ENCODE measurements at places on chromosomes 4 and X.

- DNase-seq: no peak
Observed at GRCh38 chr4:104826171-104826570, 320.5 kb upstream of the TET2 start.

GRCh38 chr4:127238956-127239475 is 393.7 kb upstream of the INTU start:
- DNase-seq: no peak

- peak; percentile 41 for DNase-seq
Observed at GRCh38 chrX:68827848-68828624, 785 bp upstream of the EFNB1 start.

DNA sequence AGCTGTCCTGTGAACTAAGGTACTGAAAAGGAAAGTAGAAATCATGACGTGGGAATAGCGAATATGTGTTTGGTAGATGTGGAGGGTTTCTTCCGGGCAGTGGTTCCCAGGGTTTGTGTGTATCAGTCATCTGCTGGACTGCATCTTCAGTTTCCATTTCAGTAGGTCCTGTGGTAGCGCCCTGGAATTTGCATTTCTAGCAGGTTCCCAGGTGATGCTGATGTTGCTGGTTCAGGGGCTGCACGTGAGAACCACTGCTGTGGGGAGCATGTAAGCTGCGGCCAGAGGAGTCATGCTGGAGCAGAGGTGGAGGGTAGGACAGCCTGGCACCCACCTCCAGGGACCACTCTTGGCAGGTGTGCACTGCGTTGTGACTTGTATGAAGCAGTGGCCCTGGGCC is 47.1 kb downstream of the ARHGAP10 start:
- no peak for DNase-seq

DNA sequence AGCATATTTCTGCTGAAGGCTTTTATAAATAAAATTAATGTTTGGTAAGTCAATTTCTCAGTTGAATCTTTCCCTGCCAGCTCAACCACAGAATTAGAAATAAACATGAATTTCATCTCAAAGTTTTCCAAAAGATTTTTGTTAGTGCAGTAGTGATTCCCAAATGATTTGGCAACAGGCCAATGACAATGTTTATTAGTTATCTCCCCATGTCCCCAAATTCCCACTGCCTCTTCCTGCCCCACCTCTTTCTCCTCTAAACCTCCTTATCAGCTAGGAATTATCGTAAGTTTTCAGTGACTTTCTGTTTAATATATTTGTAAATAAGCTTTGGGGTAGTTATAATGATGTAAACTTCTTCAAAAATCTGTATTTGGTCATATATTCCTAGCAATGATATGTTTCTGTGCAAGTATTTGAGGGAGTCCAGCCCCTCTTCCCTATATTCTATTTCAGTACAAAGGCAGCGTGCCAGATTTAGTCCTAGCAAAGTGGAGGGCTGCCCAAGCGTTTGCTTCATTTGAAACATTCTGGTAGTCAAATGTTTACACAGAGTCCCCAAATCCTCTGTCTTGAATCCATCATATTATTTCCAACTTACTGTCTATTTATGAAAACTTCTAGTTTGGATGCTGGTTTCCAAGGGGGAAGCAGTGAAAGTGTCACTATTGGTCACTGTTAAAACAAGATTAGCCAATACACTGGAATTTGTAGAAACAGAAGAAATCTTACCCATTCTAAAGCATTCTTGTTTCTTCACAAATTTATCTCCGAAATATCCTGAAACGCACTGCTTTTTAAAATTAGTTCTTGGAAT is 33.7 kb upstream of the ANKRD50 start:
- no peak for DNase-seq

DNA sequence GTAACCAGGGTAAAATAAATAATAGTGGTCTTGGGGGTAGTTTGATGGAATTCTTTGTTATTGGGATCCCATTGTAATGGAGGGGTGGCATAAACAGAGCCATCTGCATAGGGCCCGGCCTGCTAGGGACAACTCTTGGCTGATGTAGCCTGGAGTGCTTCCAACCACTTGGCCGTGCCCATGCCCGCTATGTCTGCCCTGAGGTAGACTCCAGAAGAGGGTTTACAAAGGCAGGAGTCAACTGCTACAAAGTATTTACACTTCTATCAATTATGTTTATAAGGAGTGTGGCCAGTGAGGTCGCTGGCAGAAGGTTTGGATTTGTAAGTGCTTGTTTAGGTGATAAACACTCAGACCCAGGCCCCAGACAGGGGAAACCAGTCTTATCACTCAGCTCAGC is 8.1 kb downstream of the RASL11B start:
- DNase-seq: no peak

GRCh38 chr4:173794662-173795061 is 264.6 kb upstream of the HAND2 start:
- DNase-seq: peak; percentile 39

DNA sequence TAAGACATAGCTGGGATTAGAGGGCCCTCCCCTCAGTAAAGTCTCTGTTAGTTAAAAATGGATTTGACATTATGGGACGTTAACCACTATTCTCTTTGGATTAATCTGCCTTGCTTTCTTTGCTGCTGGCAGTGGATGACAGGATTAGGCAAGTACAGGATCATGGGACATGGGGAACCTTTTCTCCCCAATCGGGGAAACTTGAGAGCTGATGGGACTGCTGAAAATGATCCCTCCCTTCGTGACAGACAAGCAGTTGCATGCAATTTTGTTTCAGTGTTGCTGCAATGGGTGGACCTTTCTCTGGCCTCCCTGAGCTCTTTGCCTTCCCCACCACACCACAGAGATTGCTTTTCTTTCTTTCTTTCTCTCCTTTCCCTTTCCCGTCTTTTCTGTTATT is 120.2 kb upstream of the BANK1 start:
- DNase-seq: no peak

DNA sequence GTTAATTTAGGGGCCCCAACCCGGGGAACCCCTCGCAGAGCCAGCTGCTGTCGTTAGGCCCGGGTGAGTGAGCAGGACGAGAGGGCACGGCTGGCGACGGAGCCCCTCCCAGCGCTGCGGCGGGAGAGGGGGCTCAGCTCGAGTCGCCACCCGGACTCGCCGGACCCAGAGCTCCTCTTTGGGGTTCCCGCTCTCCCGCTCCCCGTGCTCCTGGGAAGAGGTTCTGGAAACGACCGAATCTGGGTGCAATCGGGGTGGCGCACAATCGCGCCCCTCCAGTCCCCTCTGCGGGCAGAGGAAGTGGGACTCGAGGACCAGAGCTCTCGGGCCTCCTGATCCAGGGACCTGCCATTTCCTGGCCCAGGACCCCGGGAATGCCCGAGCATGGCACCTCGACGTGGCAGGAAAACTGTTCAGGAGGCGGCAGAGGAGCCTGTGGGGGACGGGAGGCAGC is 37.3 kb upstream of the ARAF start:
- no peak for DNase-seq

DNA sequence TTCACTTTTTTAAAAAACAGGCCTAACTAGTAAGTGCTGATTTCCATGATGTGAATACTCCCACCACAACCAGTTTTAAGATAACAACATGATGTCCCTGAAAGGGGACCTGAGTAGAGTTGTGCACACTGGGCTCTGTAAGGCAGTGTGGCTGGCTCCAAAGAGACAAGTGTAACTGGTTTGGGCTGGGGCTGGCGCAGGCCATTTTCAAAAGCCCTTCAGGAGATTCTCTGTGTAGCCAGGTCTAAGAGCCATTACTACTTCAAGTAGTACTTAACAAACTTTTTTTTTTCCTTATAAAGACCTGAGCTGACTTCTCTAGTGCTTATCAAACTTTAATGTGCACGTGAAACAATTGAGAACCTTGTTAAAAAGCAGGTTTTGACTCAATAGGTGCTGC is 4.3 kb downstream of the QRFPR start:
- DNase-seq: no peak

GRCh38 chr4:87120010-87120409 is 100.4 kb downstream of the KLHL8 start:
- no peak for DNase-seq

- DNase-seq: no peak
Observed at GRCh38 chr4:73139245-73139644, 69.7 kb upstream of the COX18 start.

Data from HFFc6 (cell line).